Midbrain (tissue), 1 donor: ENCODE measurements at places on chromosomes 7 and 10.

GRCh38 chr7:36286226-36286625, 103.4 kb upstream of the ANLN start:
- no peak for DNase-seq

DNA sequence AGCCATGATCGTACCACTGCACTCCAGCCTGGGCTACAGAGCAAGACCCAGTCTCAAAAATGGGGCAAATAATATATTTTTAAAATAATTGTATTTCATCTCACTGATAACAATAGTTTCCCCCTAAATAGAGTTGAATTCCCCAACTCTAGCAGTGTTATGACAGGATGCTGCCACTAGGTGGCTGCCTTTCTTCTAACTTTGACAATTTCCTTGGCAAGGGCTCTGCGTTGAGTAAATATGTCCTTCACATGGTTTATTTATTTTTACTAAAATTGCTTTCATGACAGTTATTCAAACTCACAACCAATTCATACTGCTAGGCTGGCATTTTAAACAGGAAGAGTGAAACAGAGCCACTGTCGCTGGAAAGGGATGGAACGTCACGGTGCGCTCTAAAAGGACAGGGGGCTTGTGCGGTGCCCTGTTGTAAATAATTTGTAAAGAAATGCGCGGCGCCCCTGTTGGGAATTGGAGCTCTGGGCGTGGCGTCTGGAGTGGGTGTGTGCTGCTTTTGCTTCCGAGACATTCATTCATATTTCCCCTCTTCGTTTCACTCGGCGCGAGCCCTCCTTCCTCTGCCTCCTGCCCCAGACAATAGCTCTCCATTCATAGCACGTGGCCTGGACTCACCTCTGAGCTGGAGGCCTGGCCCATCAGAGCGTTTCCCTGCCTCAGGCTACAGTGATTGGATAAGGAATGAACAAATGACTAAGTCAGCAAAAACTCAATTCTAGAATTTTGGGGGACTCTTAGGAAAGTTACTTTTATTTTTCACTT, 20.5 kb upstream of the PITRM1 start:
- DNase-seq = peak; percentile 72

DNA sequence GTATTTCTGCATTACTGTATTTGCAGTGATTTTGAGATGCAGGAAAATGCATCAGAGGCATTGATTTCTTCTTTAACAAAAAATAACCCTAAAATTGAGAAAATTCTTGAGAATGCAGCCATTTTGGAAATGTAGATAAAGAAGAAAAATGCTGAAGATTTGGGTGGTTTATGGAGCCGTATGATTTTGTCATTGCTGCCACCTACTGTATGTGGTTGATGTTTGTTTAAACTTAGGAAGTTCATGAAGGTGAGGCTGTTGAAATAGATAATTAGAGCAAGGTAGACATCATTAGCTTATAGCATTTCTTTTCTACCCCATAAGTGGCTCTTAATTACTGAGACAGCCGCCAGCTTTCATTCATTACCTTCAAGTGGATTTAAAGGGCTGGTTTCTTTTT, 92.1 kb upstream of the SAMD8 start:
- peak; percentile 38 for DNase-seq

- DNase-seq = peak; percentile 63
Observed at GRCh38 chr7:29748286-29749099, 57.8 kb upstream of the WIPF3 start.

DNA sequence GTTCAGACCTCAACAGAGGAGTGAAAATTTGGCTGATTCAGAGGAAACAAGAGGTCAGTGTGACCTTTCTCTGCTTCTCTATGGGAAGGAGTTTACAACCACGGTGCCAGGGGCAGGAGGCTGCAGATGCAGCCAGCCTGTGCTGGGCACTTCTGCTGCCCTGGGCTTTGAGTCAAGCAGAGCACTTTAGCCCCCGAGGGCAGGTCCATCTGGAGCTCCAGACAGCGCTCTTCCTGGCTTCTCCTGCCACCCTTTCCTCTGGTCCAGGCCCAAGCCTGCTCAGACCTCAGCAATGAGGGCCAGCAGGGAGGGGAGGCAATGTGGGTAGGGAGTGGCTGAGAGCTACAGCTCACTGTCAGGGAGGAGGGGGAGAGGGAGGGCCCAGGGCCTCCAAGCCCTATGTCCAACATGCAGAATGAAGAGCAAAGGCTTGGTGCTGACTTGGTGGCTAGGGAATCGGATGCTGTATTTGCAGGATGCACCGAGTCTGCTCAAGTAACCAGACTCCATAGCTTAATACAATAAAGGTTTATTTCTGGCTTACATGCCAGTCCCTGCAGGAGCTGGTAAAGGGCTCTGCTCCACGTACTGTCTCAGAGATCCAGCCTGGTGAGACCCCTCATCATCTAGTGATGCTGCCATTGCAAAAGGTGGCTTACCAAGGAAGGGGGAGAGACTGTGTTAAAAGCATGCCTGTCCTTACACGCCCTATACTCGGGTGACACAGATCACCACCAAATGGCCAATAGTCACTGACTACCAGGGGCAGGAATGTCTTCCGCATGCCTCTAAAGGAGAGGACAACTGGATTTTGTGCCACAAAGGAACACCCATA, 481.6 kb downstream of the RPS24 start:
- DNase-seq = peak; percentile 11

DNA sequence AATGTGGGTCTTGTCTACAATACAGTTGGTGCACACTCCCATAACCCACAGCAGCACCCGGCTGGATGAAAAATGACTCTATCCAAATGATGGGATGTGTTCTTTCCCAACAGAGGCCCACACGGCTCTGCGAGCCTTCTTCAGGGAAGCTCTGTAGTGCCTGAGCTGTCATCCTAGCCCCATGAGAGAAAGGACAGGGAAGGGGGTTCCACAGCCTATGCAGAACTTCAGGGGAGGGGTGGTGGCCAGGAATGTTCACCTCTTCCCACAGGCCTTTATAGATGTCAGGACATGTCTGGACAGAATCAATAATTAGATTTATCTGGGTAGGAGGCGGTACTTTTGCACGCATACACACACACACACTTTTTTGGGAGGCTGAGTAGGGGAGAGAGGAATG, 109.0 kb downstream of the JCAD start:
- DNase-seq = no peak

GRCh38 chr10:14282276-14282675, 48.4 kb downstream of the FRMD4A start:
- no peak for DNase-seq

DNA sequence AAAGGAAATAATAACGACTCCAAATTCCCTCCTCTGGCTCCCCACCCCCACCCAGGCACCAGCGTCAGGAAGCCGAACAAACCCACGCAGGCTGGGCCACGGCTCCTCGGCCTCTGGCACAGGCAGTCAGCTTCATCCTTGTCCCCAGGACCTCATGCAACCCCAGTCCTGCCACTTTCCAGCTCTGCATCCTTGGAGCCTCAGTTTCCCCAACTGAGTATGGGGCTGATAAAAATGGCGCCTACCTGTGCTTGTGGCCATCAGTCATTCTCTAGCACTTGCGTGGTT, 137.1 kb downstream of the RGS10 start:
- DNase-seq = no peak

DNA sequence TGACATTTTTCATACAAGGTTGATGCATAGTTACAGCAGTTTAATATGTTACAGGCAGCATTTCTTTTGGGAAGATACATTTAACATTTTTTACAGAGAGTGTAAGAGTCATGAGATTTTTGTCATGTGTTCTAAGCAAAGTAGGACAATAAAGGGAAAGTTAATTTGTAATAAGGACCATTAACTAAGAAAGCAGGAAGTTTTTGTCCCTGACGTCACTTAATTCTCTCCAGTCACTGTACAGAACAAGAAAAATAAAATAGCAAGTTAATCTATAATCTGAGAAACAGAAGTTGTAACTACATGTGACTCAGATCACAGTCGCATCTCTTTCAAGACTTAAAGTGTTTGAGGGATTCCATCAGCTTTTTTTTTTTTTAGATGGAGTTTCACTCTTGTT, 49.5 kb upstream of the CAPZA2 start:
- no peak for DNase-seq

DNA sequence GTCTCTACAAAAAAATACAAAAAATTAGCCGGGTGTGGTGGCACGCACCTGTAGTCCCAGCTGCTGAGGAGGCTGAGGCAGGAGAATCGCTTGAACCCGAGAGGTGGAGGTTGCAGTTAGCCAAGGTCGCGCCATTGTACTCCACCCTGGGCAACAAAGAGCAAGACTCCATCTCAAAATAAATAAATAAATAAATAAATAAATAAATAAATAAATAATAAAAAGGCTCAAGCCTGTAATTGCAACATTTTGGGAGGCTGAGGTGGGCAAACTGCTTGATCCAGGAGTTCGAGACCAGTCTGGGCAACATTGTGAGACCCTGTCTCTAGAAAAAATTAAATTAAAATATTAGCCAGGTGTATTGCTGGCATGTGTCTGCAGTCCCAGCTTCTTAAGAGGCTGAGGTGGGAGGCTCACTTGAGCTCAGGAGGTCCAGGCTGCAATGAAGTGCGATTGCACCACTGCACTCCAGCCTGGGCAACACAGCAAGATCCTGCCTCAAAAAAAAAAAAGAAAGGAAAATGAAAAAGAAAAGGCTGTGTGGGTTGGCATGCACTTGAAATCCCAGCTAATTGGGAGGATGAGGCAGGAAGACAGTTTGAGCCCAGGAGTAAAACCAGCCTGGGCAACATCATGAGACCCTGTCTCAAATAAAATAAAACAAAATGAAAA, 27.6 kb upstream of the SRGN start:
- no peak for DNase-seq

GRCh38 chr10:30842185-30842584, 189.5 kb downstream of the ZNF438 start:
- no peak for DNase-seq

- DNase-seq = no peak
Observed at GRCh38 chr10:17643339-17643754, 604 bp upstream of the STAM start.
